ENCODE measurements at places on chromosomes 16 and 17.

DNA sequence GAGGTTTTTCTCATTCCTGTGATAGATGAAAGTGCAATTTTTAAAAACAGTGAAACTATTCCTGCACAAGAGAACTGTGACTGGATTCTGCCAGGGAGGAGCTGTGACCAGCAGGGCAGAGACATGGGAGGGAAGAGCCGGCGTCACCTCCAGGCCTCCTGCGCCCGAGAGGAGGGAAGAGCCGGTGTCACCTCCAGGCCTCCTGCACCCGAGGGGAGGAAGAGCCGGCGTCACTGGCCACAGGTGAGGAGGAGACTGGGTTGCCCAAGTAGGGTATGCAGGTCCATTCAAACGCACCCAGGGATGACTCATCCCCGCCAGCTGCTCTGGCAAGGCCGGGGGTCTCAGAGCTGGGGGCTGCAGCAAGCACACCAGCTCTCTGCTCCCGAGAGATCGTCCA lies 56.7 kb downstream of the METRNL start:
- H3K4me1 ChIP-seq: no peaks in the 10 kb centered on the region
- no peak overlapping the region for H3K27ac ChIP-seq
- no peak overlapping the region for H3K4me3 ChIP-seq
- DNase-seq: no peak
- H3K27me3 ChIP-seq: no peaks in the 10 kb centered on the region

DNA sequence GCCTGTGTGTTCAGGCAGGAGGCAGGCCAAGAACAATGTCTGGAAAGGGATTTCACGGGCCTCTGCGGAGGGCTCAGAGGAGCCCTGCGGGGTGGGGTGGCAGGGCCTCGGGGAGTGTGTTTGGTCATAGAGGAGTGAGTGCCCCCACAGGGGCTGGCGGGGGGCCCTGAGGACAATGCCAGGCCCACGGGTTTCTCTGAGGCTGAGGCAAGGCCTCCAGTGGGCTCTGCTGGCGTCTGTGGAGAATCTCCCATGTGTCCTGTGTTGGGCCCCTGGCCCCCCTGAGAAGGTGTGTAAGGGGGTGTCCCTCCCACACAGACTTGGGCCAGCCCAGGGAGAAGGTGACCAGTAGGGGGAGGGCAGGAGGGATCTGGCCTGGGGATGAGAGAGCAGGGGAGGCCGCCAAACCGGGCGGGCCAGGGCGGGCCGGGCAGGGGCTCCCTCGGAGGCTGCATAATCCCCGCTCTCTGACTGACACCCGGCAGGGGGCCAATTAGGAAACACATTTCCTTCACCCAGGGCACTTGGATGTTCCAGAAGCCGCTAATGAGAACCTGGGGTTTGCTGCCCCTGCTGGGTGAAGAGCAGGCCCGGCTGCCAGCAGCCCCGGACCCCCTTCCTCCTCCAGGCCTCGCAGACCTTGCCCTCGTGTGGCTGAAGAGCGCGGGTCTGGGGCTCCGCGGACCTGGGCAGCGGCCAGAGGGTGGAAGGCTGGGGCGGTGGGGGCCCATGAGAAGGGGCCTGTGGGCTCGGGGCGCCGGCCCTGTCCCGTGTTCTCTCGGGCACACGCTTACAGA lies 204.2 kb downstream of the NTN1 start:
- H3K36me3 ChIP-seq: no peaks in the 10 kb centered on the region
- no peaks in the 10 kb centered on the region for H3K27me3 ChIP-seq

DNA sequence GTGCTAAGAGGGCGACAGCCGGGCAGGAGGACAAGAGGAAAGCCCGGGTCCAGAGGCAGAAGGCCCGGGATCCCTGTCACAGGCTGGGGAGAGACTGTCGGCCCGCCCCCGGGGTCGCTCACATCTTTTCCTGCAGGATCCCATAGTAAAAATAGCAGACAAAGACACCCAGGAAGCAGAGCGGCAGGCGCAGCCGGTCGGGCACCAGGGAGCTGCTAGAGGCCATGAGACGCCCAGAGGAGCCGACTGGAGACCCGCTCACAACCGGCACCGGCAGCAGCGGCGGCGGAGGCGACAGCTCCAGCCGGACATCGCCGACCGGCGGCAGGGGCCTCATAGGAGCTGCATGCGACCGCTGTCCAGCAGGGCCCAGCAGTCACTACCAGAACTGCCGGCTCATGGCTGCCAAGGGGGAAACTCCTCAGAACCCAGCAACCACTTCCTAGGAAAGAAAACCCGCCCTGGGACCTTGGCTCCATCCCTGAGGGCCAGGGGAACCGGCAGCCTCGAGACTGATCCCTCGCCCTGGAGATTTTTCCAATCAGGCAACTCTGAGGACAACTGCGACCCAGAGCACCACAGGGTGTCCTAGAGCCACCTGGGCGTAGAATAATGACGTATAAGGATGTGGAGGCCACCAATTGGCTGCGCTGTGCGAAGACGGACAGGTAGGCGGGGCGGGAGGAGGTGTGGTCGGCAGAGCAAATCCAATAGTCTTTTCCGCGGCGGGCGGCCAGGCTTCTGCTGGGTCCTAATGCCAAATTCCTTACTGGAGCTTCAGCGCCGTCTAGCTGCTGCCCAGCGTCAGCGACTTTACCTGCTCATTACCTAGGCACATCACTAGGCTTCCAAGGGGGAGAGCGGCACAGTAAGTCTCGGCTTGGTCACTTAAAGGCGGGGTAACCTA lies at the start of gene SLC35B1:
SLC35B1 (minus strand) TSS at position 357 of the 907 bp plus-strand sequence; CDS start at position 226, 131 bp downstream.
- no peaks in the 10 kb centered on the region for H3K27me3 ChIP-seq
- H3K36me3 ChIP-seq: peaks cover 25% of the 10 kb centered on the region
- H3K4me3 ChIP-seq: peak within 1 kb of the TSS; percentile 76
- H3K27ac ChIP-seq: peak within 1 kb of the TSS; percentile 82
- peak; percentile 95 for DNase-seq
- H3K4me1 ChIP-seq: peaks cover 11% of the 10 kb centered on the region

DNA sequence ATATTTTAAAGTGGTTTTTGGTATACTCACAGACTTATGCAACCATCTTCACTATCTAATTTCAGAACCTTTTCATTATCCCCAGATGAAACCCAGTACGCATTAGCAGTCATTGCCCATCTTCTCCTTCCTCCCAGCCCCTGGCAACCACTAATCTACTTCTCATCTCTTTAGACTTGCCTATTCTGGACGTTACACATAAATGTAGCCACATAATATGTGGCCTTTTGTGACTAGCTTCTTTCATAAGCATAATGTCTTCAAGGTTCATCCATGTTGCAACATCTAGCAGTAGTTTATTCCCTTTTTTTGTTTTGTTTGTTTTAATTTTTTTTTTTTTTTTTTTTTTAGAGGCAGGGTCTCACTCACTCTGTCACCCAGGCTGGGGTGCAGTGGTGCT lies 28.5 kb upstream of the C17orf107 start:
- no peak overlapping the region for H3K27ac ChIP-seq
- no peak overlapping the region for H3K4me3 ChIP-seq
- no peaks in the 10 kb centered on the region for H3K27me3 ChIP-seq
- H3K4me1 ChIP-seq: no peaks in the 10 kb centered on the region
- no peak for DNase-seq

- no peak for DNase-seq
- no peaks in the 10 kb centered on the region for H3K27me3 ChIP-seq
- peak overlapping the region; percentile 85 for H3K4me3 ChIP-seq
- H3K27ac ChIP-seq: peak overlapping the region; percentile 100
These were observed 773 bp upstream of the PPM1D start for GRCh38 chr17:60599220-60599619.

DNA sequence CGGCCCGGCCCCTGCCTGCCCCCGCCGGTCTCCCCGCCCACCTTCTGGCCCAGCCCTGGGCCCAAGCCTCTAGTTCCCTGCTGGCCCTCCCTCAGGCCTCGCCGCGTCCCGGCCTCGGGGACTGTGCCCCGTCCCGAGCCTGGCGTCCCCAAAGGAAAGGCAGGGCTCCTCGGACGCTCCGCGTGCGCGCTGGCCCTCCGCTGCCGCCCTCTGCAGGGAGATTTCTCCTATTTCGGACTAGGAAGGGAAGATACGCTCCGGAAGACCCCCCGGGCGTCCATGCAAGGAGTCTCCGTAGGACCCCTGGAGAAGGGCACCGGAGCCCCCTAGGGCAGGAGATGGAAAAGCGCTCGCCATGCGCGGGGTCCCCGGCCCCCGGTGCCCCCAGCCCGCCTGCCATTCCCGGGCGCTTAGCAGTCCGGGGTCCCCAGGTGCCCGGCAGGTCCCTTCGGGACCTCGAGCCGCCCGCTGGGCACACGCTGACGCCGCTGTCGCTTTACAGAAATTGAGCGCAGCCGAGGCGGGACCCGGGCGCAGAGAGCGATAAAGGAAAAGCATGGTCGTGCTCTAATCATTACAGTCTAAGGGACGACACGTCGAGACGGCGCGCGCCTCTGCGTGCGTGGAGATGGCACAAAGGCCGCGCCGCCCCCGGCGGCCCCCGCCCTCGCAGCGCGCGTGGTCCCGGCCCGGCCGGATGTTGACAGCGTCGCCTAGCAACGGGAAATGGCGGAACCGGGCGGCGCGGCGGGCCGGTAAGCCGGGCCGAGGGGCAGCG lies at the start of gene CCDC40:
CCDC40 (plus strand) TSS at position 706 of the 778 bp plus-strand sequence; CDS start at position 727, 21 bp downstream.
- DNase-seq: peak; percentile 81
- H3K27ac ChIP-seq: peak within 1 kb of the TSS; percentile 95
- H3K4me1 ChIP-seq: no peaks in the 10 kb centered on the region
- peaks cover 39% of the 10 kb centered on the region for H3K36me3 ChIP-seq
- H3K4me3 ChIP-seq: peak within 1 kb of the TSS; percentile 64
- no peaks in the 10 kb centered on the region for H3K27me3 ChIP-seq

GRCh38 chr17:4310354-4311060 lies 46.7 kb upstream of the ANKFY1 start:
- no peaks in the 10 kb centered on the region for H3K4me1 ChIP-seq
- H3K36me3 ChIP-seq: no peaks in the 10 kb centered on the region
- H3K4me3 ChIP-seq: no peak overlapping the region
- H3K27me3 ChIP-seq: no peaks in the 10 kb centered on the region
- no peak for DNase-seq

GRCh38 chr17:56158915-56159825 lies 5.9 kb downstream of the ANKFN1 start:
- no peaks in the 10 kb centered on the region for H3K4me1 ChIP-seq
- no peaks in the 10 kb centered on the region for H3K36me3 ChIP-seq
- H3K4me3 ChIP-seq: no peak overlapping the region
- no peaks in the 10 kb centered on the region for H3K27me3 ChIP-seq
- DNase-seq: no peak
- no peak overlapping the region for H3K27ac ChIP-seq

DNA sequence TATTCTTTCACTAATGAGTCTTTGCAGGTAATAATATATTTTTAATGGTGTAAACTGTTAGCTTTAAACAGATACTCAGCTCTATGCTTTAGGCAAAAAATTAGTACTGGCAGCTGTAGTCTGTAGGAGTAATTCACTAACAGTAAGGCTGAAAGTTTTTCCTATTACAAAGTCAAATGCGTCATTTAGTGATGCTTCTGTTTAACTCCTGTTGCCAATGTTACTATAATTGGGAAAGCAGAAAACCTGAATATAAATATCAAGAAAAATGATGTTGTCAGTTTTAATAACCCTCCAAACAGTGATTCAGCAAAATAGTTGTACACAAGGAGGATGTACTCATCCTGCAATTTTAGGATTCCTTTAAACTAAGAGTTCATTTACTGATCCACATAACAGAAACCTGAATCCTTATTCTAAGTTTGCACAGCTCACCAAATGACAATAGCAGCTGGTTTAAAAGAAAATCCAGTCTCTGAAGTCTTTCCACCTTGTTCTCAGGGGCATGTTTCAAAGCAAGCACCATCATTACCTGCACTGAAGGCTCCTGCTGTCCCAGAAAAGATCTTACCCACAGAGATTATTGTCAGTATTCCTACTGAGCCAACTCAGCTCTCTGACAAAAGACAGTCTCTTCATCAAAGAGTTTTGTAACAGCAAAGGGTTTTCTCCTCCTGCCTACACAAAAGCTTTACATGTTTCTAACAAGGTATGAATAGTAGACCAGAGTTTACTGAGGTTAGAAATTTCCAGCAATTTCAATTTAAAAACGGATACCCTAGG lies 4.2 kb downstream of the CDR2 start:
- no peak overlapping the region for H3K4me3 ChIP-seq
- H3K36me3 ChIP-seq: no peaks in the 10 kb centered on the region
- no peaks in the 10 kb centered on the region for H3K4me1 ChIP-seq
- no peak for DNase-seq
- H3K27me3 ChIP-seq: no peaks in the 10 kb centered on the region

DNA sequence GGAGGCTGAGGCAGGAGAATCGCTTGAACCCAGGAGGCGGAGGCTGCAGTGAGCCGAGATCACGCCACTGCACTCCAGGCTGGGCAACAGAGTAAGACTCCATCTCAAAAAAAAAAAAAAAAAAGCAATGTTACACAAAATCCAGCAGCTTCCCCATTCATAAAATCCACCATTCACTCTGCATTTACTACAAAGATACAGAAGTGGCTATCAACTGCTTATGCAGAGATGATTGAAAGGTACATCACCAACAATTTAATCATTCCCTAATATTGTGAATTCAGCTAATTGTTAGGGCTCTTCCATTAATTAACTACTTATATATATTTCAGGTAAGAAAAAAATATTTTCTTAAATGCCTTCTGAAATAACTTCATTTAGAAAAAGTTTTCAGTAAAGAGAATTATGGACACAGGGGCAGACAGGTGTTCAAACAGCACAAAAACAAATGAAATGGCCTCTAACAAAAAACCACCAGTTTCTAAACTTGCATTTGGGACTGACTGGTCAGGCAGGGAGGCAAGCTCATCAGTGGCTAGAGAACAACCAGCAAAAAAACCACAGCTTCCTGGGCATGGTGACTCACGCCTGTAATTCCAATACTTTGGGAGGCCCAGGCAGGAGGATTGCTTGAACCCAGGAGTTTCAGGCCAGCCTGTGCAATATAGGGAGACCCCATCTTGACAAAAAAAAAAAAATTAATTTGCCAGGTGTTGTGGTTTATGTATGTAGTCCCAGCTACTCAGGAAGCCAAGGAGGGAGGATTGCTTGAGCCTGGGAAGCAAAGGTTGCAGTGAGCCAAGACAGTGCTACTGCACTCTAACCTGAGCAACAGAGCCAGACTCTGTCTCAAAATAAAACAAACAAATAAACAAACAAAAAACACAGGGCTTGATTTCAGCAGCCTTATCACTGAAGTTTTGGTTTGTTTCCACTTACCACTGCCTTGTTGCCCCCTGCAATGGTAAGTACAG lies 26.3 kb downstream of the ERN1 start:
- no peaks in the 10 kb centered on the region for H3K36me3 ChIP-seq
- no peak overlapping the region for H3K27ac ChIP-seq
- DNase-seq: no peak
- no peak overlapping the region for H3K4me3 ChIP-seq
- H3K4me1 ChIP-seq: no peaks in the 10 kb centered on the region

- H3K4me3 ChIP-seq: no peak overlapping the region
- no peaks in the 10 kb centered on the region for H3K4me1 ChIP-seq
- no peaks in the 10 kb centered on the region for H3K27me3 ChIP-seq
- H3K27ac ChIP-seq: no peak overlapping the region
- H3K36me3 ChIP-seq: no peaks in the 10 kb centered on the region
These were observed 80.0 kb upstream of the CDH5 start for GRCh38 chr16:66286527-66286926.

- no peak overlapping the region for H3K27ac ChIP-seq
- H3K4me1 ChIP-seq: peaks cover 5% of the 10 kb centered on the region
- DNase-seq: no peak
- H3K27me3 ChIP-seq: no peaks in the 10 kb centered on the region
- no peaks in the 10 kb centered on the region for H3K36me3 ChIP-seq
These were observed 4.8 kb upstream of the PPP1R9B start for GRCh38 chr17:50155115-50155819.

- no peak overlapping the region for H3K27ac ChIP-seq
- DNase-seq: no peak
- peaks cover 10% of the 10 kb centered on the region for H3K4me1 ChIP-seq
- H3K36me3 ChIP-seq: no peaks in the 10 kb centered on the region
- H3K4me3 ChIP-seq: no peak overlapping the region
These were observed 13.5 kb downstream of the CRYM start for GRCh38 chr16:21264571-21265036.

- H3K27me3 ChIP-seq: no peaks in the 10 kb centered on the region
- no peak for DNase-seq
- H3K27ac ChIP-seq: no peak overlapping the region
- peaks cover 2% of the 10 kb centered on the region for H3K4me1 ChIP-seq
- H3K4me3 ChIP-seq: no peak overlapping the region
These were observed 10.8 kb downstream of the SSH2 start for GRCh38 chr17:29918922-29919856.
